HuH-7.5 (cell line): ENCODE measurements at places on chromosomes 5 and 9.

GRCh38 chr5:72604111-72604797 lies 97.0 kb upstream of the ZNF366 start:
- DNase-seq: no peak

GRCh38 chr9:33187519-33188218 lies 20.5 kb upstream of the B4GALT1 start:
- DNase-seq: no peak

DNA sequence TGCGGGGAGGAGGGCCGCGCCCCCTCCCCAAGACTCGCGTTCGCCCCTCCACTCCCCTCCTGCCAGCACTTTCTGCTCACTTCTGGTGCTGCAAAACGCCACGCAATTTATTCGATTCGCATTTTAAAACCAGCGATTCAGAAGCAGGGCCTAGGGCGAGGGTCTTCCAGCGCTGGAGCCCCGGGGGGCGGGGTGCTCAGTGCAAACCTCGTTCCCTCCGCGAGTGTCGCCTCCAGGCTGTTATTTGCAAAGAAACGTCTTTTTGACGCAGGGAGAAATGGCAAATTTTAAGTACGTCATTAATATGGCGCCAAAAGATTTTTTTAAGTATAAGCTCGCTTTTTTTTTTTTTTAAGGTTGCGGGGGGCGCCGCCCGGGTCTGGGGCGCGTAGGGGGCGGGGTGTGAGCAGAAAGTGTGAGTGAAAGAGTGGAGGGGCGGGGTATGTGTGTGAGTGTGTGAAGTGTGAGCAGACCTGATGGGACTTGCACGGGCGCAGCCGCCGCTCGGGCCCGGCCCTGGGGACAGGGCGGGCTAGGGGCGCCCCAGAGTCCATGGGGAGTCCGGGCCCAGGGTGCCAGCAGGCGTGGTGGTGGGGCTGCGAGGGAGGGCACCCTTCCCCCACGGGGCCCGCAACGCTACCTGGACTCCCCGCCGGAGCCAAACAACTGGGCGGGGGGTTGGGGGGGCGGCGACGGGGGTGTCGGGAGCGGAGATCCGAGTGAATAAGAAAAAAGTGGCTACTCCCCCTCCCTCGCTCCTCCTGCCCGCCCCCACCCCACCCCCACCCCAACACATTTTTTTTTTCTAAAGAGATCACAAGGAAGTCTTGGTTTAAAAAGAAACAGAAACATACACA lies at the start of gene JADE2:
Gene JADE2 (plus strand): TSS at position 845 of the 857 bp plus-strand sequence. CDS start 10,188 bp downstream, outside the sequence.
- DNase-seq: peak; percentile 64

DNA sequence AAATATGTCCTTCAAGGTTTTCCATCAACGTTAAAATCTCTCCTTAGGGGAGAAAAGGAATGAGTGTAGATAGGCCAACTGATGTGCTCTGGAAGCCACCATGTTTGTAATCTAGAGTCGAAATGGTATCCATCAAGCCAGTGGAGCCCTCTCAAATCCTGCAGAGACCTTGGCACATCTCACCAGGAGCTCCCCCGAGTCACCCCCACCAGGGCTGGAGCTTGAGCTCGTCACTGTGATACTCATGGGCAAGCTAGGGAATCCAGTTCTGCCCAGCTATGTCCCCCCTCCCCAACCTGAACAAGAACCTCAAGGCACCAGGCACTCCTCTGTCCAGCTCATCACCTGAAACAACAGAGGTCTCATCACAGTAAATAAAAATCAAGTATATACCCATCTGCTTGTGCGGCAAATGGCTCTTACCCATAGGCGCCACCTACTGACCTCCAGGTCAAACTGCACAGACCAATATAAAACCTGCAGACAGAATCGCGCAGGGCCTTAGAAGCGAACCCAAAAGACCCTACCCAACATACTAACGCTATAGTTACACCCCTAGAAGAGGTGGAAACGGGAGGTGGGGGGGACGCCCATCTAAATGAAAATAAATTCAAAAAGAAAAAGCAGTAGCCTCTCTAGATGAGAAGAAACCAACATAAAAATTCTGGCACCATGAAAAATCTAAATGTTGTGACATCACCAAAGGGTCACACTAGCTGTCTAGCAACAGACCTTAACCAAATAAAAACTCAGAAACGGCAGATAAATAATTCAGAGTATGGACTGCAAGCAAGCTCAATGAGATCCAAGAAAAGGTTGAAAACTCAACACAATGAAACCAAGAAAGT lies 75.0 kb downstream of the TTC39B start:
- DNase-seq: no peak

- DNase-seq: peak; percentile 75
These were observed 148.7 kb upstream of the ERCC6L2 start for GRCh38 chr9:95726756-95727155.

DNA sequence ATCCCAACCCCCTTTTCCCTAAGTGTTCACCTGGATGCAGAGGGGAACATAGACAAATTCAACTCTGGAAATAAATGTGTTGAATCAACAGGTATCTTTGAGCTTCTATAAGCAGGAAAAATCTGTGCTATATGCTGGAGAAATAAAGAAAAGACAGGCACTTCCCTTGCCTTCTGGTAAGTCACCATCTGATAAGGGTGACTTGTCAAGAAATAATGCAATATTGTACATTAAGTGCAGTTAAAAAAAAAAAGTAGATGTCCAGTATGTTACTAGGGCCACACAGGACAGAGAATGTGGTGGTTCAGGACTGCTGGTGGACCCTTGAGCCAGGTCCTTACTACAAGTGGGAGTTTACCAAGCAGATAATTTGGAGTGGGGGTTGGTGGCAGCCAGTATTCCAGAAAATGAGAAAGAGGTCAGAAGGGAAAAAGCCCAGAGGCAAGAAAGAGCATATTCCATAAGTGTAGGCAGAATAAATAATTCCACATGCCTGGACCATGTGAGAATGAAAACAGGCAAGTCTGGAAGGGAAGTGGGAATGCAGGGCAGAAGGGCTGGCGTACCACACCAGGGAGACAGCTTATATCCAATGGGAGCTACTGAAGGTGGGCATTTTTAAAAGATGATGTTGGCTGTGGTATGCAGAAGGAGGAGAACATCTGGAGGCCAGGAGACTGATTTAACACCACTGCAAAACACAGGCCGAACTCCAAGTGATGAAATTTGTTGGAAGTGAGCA lies 209.9 kb downstream of the SEMA5A start:
- no peak for DNase-seq

DNA sequence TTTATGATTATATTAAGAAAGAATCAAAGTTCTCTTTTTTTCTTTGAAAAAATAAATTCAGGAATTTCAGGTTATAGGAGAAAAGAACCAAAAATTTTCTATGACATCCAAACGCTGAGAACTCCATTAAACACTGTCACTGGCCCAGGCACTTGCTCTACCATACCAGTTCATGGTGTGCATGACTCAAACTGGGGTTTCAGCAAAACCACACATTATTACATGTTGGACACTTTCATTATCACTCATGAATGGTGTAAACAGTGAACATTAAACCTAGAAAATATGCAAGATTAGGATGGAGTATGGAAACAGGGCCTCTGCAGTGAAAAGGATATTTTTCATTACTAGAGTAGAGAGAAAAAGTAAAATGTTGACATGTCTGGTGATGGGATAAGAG lies 369.9 kb upstream of the FAM174A start:
- no peak for DNase-seq

DNA sequence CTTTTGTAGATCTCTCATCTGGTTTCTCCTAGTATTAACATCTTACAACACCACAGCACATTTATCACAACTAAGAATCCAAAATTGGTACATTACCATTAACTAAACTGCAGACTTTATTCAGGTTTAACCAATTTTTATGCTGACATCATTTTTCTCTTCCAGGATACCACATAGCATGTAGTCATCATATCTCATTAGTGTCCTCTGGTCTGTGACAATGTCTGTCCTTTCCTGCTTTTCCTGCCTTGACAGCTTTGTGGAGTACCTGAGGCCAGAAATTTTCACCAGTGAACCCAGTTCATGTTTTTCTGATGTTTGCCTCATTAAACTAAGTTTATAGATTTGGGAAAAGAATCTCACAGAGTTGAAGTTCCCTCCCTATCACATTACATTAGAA lies 294.7 kb upstream of the TNC start:
- DNase-seq: no peak

DNA sequence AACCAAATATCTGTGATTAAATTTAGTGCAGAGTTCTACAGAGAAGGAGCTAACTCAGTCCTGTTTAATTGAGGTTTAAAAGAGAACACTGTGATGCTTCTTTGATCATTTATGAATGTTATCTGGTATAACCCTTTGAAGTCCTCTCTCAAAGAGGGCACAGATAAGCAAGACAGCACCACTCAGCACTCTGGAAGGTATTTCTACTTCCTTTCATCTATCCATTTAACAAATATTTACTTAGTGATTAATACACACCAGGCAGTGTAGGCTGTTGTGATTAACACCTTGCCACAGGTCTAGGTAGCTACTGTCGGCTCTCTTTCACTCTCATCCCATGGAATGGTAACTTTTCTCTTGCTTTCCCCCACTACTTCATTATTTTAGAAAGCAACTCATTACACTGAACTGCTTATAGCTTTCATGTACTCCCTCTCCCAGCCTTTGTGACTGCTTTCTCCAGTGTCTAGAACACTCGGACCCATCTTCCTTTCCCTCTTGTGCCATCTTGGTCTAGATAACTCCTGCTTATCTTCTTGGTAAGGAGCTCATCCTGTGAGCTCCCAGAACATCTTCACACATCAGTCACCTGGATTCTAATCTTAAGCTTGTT lies 54.7 kb downstream of the GLDC start:
- DNase-seq: no peak

- DNase-seq: no peak
These were observed 202.7 kb downstream of the SEMA6A start for GRCh38 chr5:116371935-116372334.

GRCh38 chr5:150389531-150390266 lies 23.0 kb downstream of the CD74 start:
- DNase-seq: no peak

GRCh38 chr9:129458155-129458661 lies 162.7 kb downstream of the C9orf50 start:
- DNase-seq: no peak

- DNase-seq: no peak
These were observed 292.8 kb upstream of the KLF4 start for GRCh38 chr9:107782381-107782780.

DNA sequence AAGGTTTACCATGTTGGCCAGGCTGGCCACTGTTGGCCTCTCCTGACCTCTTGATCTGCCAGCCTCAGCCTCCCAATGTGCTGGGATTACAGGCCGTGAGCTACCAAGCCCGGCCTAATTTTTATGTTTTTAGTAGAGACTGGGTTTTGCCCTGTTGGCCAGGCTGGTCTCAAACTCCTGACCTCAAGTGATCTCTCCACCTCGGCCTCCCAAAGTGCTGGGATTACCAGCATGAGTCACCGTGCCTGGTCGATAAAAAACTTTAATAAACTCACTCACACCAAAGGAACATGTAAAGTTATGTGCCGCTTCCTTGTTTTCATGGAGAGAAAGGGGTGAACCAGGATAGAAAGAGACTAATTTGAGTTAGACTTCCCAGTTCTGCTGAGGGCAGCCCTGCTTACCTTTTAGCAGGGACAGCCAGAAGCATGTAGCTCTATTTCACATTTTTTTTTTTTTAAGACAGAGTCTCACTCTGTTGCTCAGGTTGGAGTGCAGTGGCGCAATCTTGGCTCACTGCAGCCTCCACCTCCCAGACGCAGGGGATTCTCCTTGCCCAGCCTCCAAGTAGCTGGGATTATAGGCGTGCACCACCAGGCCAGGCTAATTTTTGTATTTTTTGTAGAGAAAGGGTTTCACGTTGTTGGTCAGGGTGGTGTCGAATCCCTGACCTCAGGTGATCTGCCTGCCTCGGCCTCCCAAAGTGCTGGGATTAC lies 11.4 kb upstream of the HAUS6 start:
- no peak for DNase-seq

- no peak for DNase-seq
These were observed 12.0 kb upstream of the AJM1 start for GRCh38 chr9:136829981-136830885.

GRCh38 chr5:52657247-52657645 lies 130.5 kb upstream of the ITGA1 start:
- no peak for DNase-seq

DNA sequence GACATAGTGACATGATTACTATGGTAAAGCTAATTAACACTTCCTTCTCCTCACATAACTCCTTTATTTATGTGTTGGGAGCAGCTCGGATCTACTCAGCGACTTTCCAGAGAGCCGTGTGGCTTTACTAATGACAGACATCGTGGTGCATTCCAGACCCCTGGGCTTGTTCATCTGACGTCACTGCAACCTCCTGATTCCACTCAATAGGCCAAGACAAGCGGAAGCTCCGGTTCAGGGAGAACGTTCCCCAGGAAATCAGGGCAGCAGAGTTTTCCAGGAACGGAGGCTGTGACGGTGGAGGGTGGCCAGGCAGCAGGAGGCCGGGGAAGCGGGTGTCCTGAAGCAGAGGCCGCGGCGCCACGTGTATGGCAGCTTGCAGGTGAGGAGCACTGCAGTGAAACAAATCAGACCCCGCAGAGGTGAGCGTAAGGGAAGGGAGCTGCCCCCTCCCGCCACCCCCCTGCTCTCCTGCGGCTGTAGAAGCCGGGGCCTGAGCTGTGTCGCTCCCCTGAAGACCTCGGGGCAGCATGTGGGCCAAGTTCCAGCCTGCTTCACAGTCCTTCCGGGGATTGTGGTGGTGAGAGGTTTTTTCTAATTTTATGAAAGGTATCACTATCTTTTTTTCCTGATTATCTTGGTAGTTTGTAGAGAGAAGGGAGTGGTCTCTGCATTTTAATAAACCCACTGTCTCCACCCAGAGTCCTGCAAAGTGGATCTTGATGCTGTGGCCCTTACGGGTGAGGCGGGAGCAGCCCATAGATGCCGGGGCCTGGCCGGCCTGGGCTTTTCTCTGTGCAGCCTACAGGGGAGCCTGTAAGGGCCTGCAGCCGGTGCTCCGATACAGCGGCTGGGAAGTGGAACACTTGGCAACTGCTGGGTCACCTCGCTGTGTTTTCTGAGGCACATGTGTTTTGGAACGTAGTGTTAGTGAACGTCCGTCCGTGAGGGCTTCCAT lies 220.4 kb upstream of the IRX4 start:
- no peak for DNase-seq

- DNase-seq: no peak
These were observed 978 bp upstream of the BRD3OS start for GRCh38 chr9:134024214-134024792.

GRCh38 chr9:93258419-93258817 lies 74.5 kb downstream of the WNK2 start:
- no peak for DNase-seq
